Spinal cord (tissue), 10 donors: ENCODE measurements at places on chromosomes 2 and 18.

GRCh38 chr18:75170022-75170789 is 38.7 kb downstream of the PTGR3 start:
- peaks cover 9% of the 10 kb centered on the region for H3K4me1 ChIP-seq
- no peaks in the 10 kb centered on the region for H3K27me3 ChIP-seq
- DNase-seq, result no peak
- H3K27ac ChIP-seq, result no peak overlapping the region
- H3K4me3 ChIP-seq, result no peak overlapping the region
- H3K36me3 ChIP-seq, result no peaks in the 10 kb centered on the region

DNA sequence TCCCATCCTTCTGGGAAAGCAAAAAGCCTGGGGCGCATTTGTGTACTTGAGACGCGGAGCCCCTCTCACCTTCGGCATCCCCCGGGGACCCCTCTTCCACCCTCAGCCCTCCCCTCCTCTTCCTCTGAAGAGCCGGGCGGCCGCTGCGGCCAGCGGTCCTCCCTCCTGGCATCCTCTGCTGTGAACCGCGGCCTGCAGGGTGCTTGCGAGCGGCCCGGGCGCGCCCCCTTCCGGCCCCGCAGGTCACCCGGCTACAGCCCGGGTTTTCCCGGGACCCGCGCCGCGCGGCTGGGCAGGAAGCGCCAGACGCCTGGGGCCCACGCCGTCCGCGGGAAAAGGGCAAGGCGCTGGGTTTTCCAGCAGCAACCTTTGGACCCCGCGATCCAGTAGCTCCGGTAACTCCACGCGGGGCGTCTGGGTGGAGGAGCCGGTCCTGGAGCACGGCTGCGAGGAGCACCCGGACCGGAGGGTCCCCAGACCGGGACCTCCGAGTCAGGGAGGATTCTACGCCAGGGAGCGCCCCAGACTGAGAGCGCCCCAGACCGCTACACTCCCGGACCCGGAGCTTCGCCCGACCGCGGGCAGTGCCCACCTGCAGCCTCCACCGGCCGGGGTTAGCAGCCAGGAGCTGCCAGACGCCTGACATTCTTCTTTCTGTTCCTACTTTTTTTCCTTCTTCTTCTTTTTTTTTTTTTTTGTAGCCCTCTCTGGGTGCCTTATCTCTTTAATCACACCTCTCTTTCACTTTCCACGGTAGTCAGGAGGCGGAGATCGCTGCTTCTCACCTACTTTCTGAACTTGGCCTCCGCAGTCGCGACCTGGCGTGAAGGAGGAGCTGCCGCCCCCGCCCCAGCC is at the start of gene IL18R1:
Gene IL18R1 (plus strand): TSS at position 271 of the 855 bp plus-strand sequence. CDS start 6,865 bp downstream, outside the sequence.
- H3K27ac ChIP-seq, result no peak within 1 kb of the TSS
- no peaks in the 10 kb centered on the region for H3K36me3 ChIP-seq
- peak; percentile 38 for DNase-seq

- peaks cover 9% of the 10 kb centered on the region for H3K4me1 ChIP-seq
- H3K27ac ChIP-seq, result no peak overlapping the region
- peaks cover 21% of the 10 kb centered on the region for H3K36me3 ChIP-seq
- no peak overlapping the region for H3K4me3 ChIP-seq
- H3K27me3 ChIP-seq, result no peaks in the 10 kb centered on the region
- no peak for DNase-seq
These were observed 109.1 kb downstream of the CABLES1 start for GRCh38 chr18:23244401-23244800.

DNA sequence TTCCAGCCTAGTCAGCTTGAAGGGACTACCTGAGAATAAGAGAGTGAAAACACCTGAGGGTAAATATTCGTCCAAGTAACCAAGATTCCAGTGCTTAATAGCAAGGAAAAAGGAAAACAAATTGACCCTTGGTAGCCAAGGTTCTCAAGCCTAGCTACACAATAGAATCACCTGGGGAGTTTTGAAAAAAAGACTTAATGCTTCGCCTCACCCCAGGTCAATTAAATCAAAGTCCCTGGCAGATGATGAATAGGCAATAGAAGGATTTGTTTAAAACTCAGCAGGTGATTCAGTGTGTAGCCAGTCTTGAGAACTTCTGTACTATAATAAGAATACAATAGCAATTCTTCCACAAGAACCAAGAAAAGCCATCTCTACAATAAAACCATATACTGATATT is 500.2 kb downstream of the XIRP2 start:
- no peaks in the 10 kb centered on the region for H3K36me3 ChIP-seq
- H3K27me3 ChIP-seq, result no peaks in the 10 kb centered on the region
- H3K4me1 ChIP-seq, result no peaks in the 10 kb centered on the region
- H3K4me3 ChIP-seq, result no peak overlapping the region
- no peak overlapping the region for H3K27ac ChIP-seq

DNA sequence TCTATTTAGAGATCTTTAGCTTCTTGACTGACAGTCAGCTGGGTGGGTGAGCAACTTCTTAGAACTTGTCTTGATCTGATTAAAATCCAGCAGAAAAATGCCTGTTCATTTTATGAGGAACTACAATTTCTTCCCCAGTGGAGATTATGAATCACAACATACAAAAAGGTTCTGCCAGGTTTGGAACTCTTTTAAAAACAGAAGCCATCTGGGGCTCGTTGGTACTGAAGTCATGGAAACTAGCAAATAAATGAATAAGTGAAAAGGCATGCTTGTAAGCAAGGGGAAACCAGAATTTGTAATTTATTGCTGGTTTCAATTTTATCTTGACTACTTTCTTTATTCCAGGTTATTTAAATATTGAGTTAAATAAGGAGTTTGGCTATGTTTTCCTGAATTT is 767.4 kb downstream of the MBD2 start:
- H3K27ac ChIP-seq, result no peak overlapping the region
- H3K4me1 ChIP-seq, result peaks cover 6% of the 10 kb centered on the region
- no peak for DNase-seq
- H3K4me3 ChIP-seq, result no peak overlapping the region

DNA sequence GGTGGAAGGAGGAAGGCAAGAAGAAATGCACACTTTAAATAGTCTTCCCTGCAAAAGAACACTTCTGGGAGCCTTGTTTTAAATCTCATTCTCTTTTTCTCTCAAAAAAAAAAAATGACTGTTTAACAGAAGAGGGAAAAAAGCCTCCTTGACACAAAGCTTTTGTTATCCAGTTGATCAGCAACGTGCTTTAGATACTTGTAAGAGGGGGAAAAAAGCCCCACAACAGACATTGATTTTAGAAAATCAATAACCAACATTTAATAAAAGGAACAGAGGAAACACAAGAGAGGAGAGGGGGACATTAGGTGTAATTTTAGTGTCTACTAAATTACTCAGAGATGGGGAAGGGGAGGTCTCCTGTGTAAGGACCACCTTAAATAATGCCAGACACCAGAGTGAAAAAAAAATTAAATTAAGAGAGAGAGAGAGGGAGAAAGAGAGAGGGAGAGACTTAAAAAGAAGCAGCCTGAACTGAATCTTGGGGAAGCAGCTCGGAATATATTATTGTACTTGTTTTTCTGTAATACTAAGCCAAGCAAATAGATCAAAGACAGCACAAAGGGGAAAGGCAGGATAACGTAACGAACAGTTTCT is 4.7 kb downstream of the ZEB2 start:
- peaks cover 2% of the 10 kb centered on the region for H3K27me3 ChIP-seq
- peak overlapping the region; percentile 97 for H3K27ac ChIP-seq
- H3K4me3 ChIP-seq, result peak overlapping the region; percentile 71
- no peak for DNase-seq

GRCh38 chr18:70294471-70295191 is 5.8 kb downstream of the SOCS6 start:
- no peak overlapping the region for H3K27ac ChIP-seq
- H3K4me1 ChIP-seq, result peaks cover 24% of the 10 kb centered on the region
- no peak overlapping the region for H3K4me3 ChIP-seq
- H3K36me3 ChIP-seq, result no peaks in the 10 kb centered on the region
- DNase-seq, result no peak

DNA sequence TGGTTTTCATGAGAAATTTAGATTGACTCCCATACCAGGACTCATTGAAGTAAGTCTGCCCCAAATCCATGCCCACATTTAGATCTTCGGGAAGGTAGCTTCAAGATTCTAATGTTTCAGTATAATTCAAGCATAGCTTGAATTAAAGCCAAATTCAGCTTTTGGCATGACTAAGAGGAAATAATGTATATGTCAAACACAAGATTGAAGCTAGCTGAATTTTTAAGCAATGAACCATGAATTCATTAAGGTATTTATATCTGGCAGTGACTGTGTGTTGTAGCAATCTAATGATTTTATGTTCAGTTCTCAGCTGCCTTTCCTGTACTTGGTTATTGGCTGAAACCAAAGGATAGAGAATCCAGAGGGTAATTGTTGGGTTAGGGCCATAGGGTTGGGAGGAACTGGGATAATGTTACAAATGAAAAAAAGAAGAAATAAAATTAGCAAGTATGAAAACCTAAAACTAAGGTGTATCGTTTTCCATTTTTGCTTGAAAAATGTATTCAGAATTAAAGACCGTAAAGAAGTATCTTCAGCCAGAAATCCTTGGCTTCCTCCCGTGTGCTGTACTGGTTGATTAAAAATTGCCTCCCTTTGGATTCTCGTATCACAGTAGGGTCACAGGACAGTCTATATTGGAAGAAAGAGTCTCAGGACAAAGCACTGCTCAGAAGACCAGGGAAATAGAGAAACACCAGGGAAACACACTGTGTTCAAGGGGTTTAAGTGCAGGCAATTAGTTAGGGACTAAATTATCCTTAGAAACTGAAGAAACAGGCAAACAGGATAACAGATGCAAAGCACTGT is 119.0 kb upstream of the FN1 start:
- no peak overlapping the region for H3K27ac ChIP-seq
- H3K4me1 ChIP-seq, result no peaks in the 10 kb centered on the region
- no peak for DNase-seq

- H3K36me3 ChIP-seq, result no peaks in the 10 kb centered on the region
- peak; percentile 17 for DNase-seq
- no peak overlapping the region for H3K27ac ChIP-seq
- H3K27me3 ChIP-seq, result peaks cover 5% of the 10 kb centered on the region
- peaks cover 3% of the 10 kb centered on the region for H3K4me1 ChIP-seq
- no peak overlapping the region for H3K4me3 ChIP-seq
These were observed 361.2 kb downstream of the RND3 start for GRCh38 chr2:150126143-150126740.

DNA sequence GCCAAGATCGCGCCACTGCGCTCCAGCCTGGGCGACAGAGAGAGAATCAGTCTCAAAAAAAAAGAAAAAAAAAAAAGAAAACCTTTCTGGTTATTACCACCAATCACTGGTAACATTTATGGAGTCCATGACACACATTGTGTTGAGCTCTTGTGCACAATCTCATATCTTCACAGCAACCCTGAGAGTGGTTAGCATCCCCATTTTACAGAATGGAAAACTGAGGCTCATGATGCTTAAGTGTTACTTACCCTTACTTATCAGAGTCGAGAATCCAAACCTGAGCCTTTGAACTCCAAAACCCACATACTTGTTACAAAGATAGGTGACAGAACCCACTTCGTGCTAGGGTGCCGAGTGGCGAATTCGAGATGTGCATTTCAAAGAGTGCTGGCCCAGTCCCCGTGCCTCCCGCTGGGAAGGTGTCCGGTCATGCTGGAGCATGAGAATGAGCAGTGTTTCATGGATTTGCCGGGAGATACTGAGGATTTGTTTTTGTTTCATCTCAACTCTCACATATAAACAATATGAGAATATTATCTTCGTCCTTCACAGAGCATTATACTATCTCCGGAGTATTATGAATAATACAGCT is 50.9 kb downstream of the CYP27C1 start:
- no peaks in the 10 kb centered on the region for H3K36me3 ChIP-seq
- H3K4me3 ChIP-seq, result no peak overlapping the region
- no peak for DNase-seq
- no peaks in the 10 kb centered on the region for H3K27me3 ChIP-seq

DNA sequence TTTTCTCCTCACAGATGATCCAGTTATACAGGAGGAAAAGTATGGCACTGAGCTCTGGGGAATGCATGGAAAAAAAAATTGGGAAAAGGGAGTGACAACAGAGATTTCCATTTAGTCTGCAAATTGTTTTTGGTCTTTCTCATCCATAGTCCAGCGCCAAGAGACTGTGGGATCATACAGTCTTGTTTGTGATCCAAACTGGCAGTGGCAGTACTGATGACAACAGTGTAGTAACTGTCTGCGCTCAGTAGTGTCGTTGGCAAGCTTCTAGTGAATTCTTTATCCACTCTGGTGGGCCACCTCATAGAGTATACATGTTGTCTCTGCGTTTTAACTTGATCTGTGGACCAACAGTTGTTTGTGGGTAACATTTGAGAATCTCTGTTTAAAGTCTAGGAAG is 37.9 kb downstream of the GALNT1 start:
- H3K4me1 ChIP-seq, result no peaks in the 10 kb centered on the region
- no peak for DNase-seq
- H3K4me3 ChIP-seq, result no peak overlapping the region
- no peaks in the 10 kb centered on the region for H3K27me3 ChIP-seq
- no peaks in the 10 kb centered on the region for H3K36me3 ChIP-seq

DNA sequence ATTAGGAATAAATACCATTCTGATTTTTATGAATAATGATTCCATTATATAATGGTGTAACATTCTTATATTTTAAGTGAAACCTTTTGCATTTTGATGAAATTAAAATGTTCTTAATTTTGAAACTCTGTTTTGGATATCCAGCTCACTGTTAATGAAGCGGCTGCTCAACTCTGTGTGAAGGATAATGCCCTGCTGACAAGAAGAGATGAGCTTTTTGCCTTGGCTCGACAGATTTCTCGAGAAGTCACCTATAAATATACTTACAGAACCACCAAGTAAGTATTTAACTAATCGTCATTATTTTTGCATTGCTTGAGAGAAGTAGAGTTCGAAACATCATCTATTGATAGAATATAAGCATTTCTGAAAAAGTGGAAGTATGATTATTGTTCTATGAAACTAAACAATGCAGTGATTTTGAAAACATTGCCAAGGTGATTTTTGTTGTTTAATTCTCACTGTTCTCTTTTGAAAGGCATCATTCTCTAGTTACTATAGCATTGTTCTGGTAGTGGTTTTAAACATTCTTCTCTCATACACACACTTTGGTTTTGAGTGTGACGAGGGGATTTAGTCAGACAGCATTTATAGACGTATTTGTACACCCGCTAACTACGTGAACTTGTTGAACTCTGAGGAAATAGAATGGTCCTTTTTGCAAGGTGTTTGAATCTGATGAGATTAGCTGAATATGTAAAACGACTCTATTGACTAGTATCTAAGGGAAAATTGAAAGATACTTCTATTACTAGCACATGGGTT is 21.5 kb downstream of the NAB1 start:
- H3K27me3 ChIP-seq, result no peaks in the 10 kb centered on the region
- DNase-seq, result no peak
- H3K4me3 ChIP-seq, result no peak overlapping the region

DNA sequence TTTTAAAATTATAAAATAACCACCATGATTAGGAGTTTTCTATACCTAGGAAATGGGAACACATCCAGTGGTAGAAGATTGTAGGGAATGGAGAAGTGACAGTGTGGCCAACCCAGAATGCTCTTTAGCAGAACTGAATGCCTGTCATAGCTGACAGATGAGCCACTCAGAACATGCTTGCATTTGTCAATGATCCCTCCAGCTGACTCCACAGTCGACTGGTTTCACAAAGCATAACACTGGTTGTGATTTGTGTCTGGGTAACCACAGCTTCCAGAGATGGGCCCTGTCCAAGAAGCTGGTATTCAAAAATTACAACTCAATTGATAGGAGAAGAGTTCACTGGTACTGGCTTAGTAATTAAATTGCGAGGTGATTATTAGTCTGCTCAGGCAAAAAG is 9.0 kb upstream of the CTIF start:
- no peak overlapping the region for H3K4me3 ChIP-seq
- H3K36me3 ChIP-seq, result no peaks in the 10 kb centered on the region
- no peak for DNase-seq
- no peaks in the 10 kb centered on the region for H3K4me1 ChIP-seq

GRCh38 chr2:191974676-191975075 is 127.8 kb upstream of the CAVIN2 start:
- H3K4me1 ChIP-seq, result no peaks in the 10 kb centered on the region
- H3K27me3 ChIP-seq, result no peaks in the 10 kb centered on the region
- no peak for DNase-seq
- no peak overlapping the region for H3K27ac ChIP-seq
- H3K4me3 ChIP-seq, result no peak overlapping the region
